Lower leg skin (tissue), 4 donors: ENCODE measurements at places on chromosomes 12 and 14. TPM values are rescaled to one million over a fixed set of nuclear protein-coding genes. Genes with fewer than 3 reads are reported as not detected.
A peak's percentile ranks its signal among the peaks of the same experiment; 100 is the strongest.

RILPL2 gene
- 5.6 TPM for total RNA-seq

FIGNL2 gene
- 0.29 TPM for total RNA-seq

SDR9C7 gene
- 114 TPM for total RNA-seq

ARID2 gene
- total RNA-seq: 32.5 TPM

DNA sequence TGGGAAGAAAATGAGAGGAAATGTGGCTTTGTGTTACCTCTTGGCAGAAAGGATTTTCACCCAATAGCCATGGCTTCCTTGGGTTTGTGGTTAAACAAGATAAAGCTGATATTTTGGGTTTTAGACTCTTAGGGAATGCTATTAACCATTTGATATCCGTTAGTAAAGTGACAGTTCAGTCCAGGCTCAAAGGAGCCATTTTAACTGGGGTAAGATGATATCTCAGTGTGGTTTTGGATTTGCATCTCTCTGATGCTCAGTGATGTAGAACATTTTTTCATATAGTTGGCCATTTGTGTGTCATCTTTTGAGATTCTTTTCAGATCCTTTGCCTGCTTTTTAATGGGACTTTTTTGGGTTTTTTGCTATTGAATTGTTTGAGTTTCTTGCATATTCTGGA is 30.1 kb downstream of the IFT43 start:
- DNase-seq: no peak

DNA sequence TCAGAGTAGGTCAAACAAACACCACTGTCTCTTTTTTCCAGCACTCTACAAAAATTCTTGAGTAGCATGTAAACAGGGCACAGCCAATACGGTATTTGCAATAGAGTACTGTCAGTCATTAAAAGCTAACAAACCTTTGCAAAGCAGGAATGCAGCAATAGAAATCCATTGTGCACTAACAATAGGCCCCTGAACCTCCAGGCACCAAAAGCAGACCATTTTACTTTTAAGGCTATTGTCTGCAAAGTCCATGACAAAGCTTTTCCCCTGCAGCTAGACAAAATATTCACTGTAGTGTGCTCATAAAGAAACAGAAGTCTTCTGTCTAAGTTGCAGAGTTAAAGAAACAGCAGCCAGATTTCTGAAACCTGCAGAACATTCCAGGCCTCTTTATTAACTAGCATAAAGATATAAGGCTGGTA is 191.9 kb downstream of the SOX5 start:
- DNase-seq: no peak

DNA sequence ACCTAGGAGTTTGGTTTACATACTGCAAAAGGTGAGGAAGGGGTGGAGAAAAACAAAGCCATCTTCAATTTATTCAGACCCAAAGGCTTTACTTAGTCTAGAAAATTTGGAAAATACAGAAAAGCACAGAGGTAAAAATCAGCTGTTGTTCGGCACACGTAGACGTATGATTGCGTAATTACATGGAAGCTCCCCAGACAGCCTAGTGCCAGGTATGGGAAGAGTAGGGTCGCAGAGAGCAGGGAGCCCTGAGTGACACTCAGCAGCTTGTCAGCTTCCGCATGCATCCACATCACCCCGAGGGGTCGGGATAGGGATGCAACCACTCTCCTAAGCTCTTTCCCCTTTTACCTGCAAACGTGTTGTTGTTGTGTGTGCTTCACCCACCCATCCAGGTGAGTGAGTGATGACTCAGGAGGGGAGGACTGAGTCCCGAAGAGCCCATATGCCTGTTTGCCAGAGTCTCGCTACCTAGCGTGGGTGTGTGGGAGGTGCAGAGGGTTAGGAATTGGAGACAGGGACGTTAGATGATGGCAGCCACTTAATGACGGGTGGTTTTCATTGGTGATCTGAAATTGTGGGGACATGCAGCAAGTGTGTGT is 20.1 kb downstream of the PIWIL1 start:
- no peak for DNase-seq

GRCh38 chr12:51293696-51294095 is 23.5 kb upstream of the SMAGP start:
- DNase-seq: no peak

DNA sequence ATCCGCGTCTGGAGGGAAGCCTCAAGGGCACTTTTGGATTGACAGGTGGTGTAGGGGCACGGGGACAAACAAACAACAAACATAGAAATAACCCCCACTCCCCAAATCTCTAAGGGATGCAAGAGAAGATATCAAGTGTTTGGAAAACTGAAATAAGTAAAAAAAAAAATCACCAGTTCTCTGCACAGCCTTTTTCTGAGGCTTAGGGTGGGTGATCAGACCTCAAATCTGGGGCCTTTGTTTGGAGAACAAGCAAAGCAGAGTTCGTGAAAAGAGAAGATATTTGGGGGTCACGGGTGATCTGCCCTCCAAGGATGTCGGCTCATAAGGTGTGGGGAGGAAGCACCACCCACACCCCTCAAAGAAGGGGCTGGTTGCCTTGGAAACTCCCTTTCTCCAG is 10.7 kb downstream of the TBX5 start:
- no peak for DNase-seq

- no peak for DNase-seq
These were observed 156.8 kb upstream of the PWP1 start for GRCh38 chr12:107528731-107529365.

GRCh38 chr12:116881325-116881876 is at the start of gene HRK:
HRK (minus strand) TSS chr12:116881441; CDS start chr12:116881307, 134 bp downstream.
- DNase-seq: no peak

DNA sequence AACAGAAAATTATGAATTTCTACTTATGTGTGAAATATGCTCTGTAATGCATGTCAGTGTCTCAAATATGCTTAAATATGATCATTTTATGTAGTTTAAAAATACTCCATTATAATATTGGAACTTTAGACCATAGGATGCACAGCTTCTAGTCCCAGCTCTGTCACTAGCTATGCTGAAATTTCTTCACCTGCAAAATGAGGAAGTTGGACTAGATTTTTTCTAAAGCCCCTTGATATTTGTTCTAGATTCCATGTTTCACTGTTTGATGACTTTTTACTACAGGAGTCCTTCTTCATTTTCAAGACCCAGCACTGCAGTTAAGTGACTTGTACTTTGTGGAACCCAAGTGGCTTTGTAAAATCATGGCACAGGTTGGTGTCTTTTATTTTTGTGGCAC is 90.1 kb downstream of the LRRK2 start:
- DNase-seq: no peak

GRCh38 chr14:97095269-97095668 is 298.1 kb downstream of the VRK1 start:
- DNase-seq: no peak

DNA sequence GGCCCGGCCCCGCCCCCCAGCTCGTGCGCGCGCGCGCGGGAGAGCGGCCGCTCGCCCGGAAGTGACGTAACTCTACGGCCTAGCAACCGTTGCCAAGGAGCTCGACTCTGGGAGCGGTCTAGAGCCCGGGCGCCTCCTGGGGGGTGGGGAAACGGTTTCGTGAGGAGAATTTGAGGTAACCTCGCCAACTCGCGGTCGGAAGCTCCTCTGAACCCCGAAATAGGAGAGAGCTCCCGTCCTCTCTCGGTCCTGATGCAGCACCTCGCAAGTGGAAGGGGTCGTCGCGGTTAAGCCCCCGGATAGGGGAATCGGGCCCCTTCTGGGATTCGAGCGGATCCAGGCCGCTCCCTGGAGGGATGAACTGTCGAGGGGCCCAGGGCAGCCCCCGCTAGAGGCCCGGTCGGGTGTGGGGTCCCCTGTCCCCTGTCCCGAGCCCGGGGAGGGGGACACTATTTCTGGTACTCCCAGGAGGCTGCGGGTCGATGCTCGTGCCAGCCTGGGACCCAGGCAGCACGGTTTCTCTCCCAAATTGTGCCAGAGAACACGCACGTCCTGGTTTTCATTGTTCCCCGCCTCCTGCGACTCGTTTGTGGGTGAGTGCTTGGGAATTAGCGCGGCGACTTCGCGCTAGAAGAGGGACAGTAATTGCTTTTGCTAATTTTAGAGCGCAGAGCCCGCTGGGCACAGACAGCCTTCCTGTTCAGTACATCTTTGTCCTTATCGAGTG is at the start of gene IFT81:
TSS of gene IFT81 (plus strand) at position 89 of the 727 bp plus-strand sequence. CDS start 3,024 bp downstream, outside the sequence.
- peak; percentile 99 for DNase-seq
